ENCODE measurements at places on chromosomes 5 and 9. TPM values are rescaled to one million over a fixed set of nuclear protein-coding genes. Genes with fewer than 3 reads are reported as not detected.

IL9 gene
- not detected for total RNA-seq

VDAC1 gene
- 470 TPM for total RNA-seq

ADAMTS12 gene
- total RNA-seq, result 13.5 TPM

CEL gene
- 0.12 TPM for total RNA-seq

PCDHGB1 gene
- 0.44 TPM for total RNA-seq

INSL6 gene
- total RNA-seq, result not detected
